ENCODE measurements at places on chromosomes 11 and 22.

- peak; percentile 46 for DNase-seq
These were observed 12.5 kb upstream of the MB start for GRCh38 chr22:35629406-35630216.

GRCh38 chr22:32206774-32207758 lies 2.2 kb upstream of the RFPL2 start:
- DNase-seq, result peak; percentile 60

- DNase-seq, result no peak
These were observed 2.0 kb downstream of the GTF2H1 start for GRCh38 chr11:18324381-18324780.

DNA sequence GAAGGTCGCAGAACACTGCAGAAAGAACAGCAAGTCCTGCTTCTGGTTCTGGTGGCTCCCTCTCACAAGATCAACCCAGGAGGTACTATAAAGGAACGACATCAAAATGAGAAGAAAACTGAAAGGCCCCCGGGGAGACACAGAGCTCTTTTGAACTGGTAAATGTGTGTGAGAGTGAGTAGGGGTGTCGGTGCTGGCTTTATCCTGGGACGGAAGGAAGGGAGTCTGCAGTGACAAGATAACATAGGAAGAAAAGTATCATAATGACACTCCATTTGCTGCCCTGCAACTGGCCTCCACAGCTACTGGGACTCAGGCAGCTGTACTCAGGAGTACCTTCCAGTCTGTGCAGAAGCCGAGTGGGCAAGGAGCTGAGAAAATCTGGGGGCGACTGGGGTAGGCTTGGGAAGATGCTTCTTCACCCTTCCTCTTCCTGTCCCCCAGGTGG lies 60.9 kb downstream of the ENTHD1 start:
- peak; percentile 9 for DNase-seq

GRCh38 chr22:17913801-17914347 lies 110.5 kb downstream of the MICAL3 start:
- no peak for DNase-seq

GRCh38 chr11:12842933-12843636 lies 166.0 kb upstream of the RASSF10 start:
- DNase-seq, result no peak
